ENCODE measurements at places on chromosomes 2 and 18.

DNA sequence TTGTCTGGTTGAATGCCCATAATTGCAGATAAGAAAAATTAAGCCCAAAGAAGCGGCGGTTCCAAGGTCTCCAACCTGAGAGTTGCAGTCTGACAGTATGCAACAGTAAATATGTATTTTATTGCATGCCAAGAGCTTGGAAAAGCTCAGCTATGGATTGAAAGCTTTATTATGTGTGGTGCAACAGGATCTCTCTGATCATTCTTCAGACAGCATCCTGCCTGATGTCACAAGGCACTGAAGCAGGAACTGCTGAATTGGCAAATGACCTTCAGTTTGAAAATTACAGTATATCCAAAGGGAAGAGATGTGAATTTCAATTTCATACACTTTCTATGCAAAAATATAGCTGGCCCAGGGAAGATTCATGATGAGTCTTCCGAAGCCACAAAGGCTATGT is 42.5 kb downstream of the DOCK10 start:
- DNase-seq, result no peak

DNA sequence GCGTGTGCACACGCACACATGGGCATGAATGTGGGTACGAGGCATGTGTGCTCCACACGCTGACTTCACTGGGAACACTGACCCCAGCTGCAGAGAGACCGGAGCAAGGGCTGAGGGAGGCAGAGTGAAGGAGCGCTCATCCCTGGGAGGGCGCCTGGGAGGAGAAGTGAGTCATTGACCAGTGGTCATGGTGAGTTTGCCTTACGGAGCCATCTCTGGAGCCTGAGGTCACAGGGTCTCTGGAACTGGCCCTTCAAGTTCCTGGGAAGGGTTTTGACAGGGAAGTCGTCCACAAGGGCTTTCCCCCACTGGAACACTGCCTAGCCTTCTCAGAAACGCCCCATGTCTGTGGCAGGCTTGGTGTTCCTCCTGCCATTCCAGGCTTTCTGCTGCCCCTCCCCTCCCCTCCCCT is 14.3 kb upstream of the TMEM185B start:
- no peak for DNase-seq

GRCh38 chr18:23211146-23211545 is 75.9 kb downstream of the CABLES1 start:
- no peak for DNase-seq

GRCh38 chr2:112938904-112939303 is 27.9 kb downstream of the IL37 start:
- DNase-seq, result no peak

DNA sequence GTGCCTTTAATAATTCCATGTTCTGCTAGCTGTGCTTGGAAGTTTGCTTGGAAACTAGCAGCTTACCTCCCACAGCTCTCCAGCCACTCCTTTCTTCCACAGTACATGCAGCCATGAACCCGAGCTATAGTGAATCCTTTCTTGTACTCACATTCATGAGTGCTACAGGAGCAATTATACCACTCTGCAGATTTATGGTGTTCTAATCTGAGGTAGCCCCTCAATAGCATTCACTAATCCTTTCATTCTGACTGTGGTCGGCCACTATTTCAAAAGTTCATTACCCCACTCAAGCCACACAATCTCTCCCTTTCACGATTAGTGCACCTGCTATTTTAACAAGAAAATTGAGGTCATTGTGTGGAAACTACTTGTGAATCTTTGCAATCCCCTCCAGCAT is 53.2 kb downstream of the CSRNP3 start:
- no peak for DNase-seq

GRCh38 chr2:72140621-72140960 is 7.1 kb downstream of the CYP26B1 start:
- no peak for DNase-seq

DNA sequence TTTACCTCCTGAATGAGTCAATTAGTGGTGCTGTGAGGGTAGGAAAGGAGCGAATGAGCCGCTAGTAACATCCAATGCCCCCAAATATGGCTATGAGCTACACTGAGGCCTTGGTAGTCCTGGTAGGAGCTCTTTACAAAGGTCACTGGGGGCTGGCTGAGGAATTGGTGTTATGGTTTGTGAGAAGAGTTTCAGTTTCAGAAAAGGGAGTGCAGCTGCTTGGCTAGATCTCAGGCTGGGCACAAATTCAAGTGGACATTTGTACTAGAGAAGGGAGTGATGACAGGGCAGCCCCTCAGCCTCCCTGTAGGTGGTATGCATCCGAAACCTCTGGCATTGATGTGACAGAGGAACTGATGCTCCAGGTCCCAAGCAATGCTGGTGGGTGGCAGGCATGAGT is 13.9 kb upstream of the PAIP2B start:
- DNase-seq, result no peak

DNA sequence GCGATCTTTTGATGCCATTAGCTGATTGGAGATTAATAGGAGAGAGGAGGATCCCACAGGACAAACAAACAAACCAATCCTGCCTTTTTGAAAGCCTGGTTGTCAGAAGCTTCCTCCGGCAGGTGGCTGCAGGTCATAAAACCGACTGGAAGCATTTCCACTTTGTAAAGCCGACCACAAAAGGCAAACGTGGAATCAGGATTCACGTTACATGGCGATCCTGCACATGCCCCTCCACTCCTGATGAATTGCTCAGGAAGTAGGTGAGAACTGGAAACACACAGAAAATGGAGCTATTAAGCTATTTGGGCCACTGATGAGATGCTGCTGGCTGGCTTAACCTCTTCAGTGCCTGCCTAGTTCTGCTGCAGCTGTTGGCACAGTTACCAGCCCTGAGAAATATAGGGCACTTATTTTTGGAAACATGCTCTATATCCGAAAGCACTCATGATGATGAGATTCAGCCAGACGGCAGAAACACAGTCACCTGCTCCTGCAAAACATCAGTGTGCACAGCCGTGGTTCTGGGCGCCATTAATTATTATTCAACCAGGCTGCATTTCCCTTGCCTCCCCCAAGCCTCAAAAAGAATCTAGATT is 110.3 kb upstream of the ST6GAL2 start:
- no peak for DNase-seq

GRCh38 chr2:168986398-168986943 is 44.7 kb downstream of the ABCB11 start:
- no peak for DNase-seq

GRCh38 chr2:199471443-199472057 is 13.8 kb upstream of the SATB2 start:
- DNase-seq, result no peak

DNA sequence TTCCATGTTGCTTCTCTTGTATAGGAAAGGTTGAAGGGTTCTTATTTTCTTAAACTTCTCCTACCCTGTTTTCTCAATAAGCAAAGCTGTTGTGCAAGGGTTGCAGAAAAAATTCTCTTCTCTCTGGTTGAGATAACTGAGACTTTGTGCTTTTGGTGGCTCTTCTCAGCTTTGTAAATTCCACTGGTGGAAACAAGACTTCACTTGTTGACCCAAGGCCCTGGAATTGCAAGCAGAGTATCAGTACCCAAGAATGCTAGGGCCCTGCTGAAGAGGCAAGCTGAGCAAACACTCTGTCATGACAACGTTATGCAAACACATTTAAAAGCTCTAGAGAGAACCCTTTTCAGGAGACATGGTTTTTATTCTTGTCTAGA is 294.7 kb upstream of the EPAS1 start:
- DNase-seq, result no peak
